Smooth muscle cell of the coronary artery (primary cell): ENCODE measurements at places on chromosomes 6 and 20. TPM values are rescaled to one million over a fixed set of nuclear protein-coding genes. Genes with fewer than 3 reads are reported as not detected.

The NPBWR2 gene
- not detected in 2 replicates for total RNA-seq

The CDH26 gene
- under 0.01 and 0.23 TPM in 2 replicates for total RNA-seq

The HS3ST5 gene
- not detected in 2 replicates for total RNA-seq

The PRL gene
- total RNA-seq: not detected in 2 replicates

The KIAA0408 gene
- 0.15 and 0.23 TPM in 2 replicates for total RNA-seq

The SPO11 gene
- not detected in 2 replicates for total RNA-seq

The SIRPG gene
- not detected in 2 replicates for total RNA-seq

The POU5F1 gene
- not detected in 2 replicates for total RNA-seq

The CTCFL gene
- not detected in 2 replicates for total RNA-seq

The EPPIN gene
- not detected in 2 replicates for total RNA-seq

The EBF4 gene
- 0.59 and 0.75 TPM in 2 replicates for total RNA-seq

The PRPH2 gene
- 0.30 and 2.2 TPM in 2 replicates for total RNA-seq

The FOXQ1 gene
- total RNA-seq: not detected in 2 replicates

The SLC17A2 gene
- total RNA-seq: not detected in 2 replicates

The CGA gene
- not detected in 2 replicates for total RNA-seq

The EFCAB8 gene
- under 0.01 TPM in 2 replicates for total RNA-seq

The BTN3A1 gene
- total RNA-seq: 12.9 and 67.2 TPM in 2 replicates

The PAK5 gene
- total RNA-seq: not detected in 2 replicates

The PDE7B gene
- total RNA-seq: 5.5 and 51.8 TPM in 2 replicates

The ZNF334 gene
- total RNA-seq: 1.2 and 1.3 TPM in 2 replicates

The HMGCLL1 gene
- not detected in 2 replicates for total RNA-seq

The GABRR1 gene
- total RNA-seq: not detected in 2 replicates

The EGFL8 gene
- total RNA-seq: 0.75 and 3.5 TPM in 2 replicates

The RBBP8NL gene
- not detected in 2 replicates for total RNA-seq

The ZHX3 gene
- total RNA-seq: 9.2 and 10.3 TPM in 2 replicates

The MMP24 gene
- total RNA-seq: 0.23 and 0.38 TPM in 2 replicates

The NRSN1 gene
- not detected in 2 replicates for total RNA-seq

The TRIM15 gene
- not detected in 2 replicates for total RNA-seq

The ZSCAN31 gene
- 16.8 and 21.2 TPM in 2 replicates for total RNA-seq

The ACTL10 gene
- total RNA-seq: 1.5 and 2.8 TPM in 2 replicates

The FGD2 gene
- total RNA-seq: not detected in 2 replicates

The C20orf202 gene
- not detected in 2 replicates for total RNA-seq

The ACTR5 gene
- 3.4 and 4.8 TPM in 2 replicates for total RNA-seq

The GMPR gene
- total RNA-seq: 8.5 and 20.0 TPM in 2 replicates

The SMLR1 gene
- total RNA-seq: not detected in 2 replicates

The IL17A gene
- not detected in 2 replicates for total RNA-seq

The PRICKLE4 gene
- 0.15 and 0.23 TPM in 2 replicates for total RNA-seq

The FAM217A gene
- total RNA-seq: not detected in 2 replicates

The TSHZ2 gene
- under 0.01 and 15.3 TPM in 2 replicates for total RNA-seq

The SMOC2 gene
- total RNA-seq: not detected in 2 replicates

The TREML1 gene
- not detected in 2 replicates for total RNA-seq
